ENCODE measurements at places on chromosomes 7 and 10. TPM values are rescaled to one million over a fixed set of nuclear protein-coding genes. Genes with fewer than 3 reads are reported as not detected.

DNA sequence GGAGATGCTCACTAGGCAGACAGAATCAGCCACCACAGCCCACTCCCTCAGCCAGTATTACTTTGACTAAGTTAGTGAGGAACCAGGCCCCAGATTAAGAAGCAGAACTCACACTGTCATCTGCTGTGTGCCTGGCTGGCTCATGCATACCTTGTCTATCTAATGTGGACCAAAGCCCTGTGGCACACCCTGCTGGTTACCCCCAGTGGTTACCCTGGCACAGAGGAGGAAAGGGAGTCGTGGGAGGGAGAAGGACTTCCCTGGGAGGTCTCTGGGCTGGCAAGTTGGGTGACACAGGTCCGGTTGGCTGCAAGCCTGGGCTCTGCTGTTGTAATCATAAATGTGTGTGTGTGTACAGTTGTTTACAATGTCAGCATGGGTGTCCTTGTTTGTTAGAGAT, 7.5 kb upstream of the SH2D4B start:
- peak; percentile 75 for DNase-seq

DNA sequence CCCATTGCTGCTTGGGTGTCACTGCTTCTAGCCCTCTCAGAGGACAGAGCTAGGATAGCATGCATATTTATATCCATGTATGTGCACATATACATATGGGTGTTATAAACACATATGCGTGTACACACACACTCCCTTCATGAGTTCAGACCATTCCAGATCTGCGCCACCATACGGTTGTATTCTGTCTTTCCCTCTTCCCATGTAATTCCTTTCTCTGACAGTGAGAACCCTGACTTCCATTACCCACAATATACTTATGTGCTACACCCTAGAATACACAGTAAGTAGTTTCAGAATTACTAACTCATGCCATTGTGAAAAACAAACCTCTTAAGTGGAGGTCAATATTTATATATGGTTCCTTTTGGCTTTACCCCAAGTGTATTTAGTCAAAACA, 116.6 kb upstream of the SAMD8 start:
- no peak for DNase-seq

The AGAP6 gene
- 23.5 TPM for total RNA-seq

- no peak for DNase-seq
Measured at GRCh38 chr10:75836064-75836463, 404.6 kb downstream of the LRMDA start.

DNA sequence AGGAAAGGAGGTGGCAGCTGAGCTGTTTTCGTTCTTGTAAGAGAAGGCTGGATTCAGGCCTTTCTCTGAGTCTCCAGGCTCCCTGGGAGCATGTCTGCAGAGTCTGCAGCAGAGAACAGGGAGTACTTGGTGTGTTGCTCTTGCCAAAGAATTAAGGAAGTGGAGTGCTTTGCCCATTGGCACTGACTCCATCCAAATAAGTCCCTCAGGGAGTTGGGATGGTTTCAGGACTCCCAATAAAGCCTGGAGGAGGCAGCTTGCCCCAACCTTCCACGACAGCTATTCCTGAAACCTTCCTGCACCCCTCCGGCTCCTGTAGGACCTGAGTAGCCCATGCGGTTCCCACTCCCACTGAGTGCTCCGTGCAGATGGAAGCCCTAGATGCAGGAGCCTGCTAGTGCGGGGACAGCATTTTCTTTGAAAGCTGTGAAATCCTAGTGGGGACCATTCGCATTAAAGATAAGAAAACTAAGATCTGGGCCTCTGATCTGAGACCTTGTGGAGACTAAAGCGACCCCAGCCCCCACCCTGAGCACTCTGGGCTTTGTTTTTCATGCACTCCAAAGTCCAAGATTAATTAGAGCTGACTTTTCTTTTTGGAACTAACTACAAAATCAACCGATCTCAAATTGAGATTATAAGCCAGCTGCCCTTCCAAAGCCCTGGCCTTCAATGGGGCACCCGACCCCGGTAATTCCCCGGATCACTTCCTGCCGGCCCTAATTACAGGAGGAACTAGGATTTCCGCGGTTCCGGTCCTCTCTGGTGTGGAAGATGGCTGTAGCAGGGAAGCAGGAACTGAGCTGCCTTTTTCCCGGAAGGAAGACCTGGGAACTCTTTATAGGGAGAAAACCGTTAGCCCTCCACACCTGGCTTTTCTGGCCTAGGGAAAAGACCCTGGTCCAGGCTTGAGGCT, 110.2 kb downstream of the COL13A1 start:
- DNase-seq = no peak

The TRUB1 gene
- total RNA-seq = 16.3 TPM

GRCh38 chr7:151251689-151252560, 3.4 kb upstream of the SMARCD3 start:
- no peak for DNase-seq

DNA sequence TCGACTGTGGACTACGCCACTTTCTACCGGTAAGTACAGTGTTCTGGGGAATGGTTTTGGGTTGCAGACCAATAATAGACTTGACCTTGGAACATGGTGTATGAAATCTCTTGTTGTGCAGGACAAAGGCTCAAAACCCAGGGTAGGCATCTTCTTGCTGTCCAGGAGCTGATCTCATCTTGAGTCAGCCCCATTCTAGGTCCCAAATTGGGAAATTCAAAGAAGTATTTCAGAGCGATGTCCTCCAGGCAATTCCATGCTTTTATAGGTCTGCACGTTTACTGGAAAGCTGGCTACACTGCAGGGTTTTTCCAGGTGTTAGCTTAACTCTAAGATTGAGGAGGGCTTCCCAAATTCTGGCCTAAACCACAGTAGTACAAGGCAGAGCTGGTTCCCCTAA, 180.7 kb downstream of the BMPER start:
- DNase-seq = no peak

GRCh38 chr7:1413936-1414639, 45.2 kb downstream of the MICALL2 start:
- DNase-seq = no peak

DNA sequence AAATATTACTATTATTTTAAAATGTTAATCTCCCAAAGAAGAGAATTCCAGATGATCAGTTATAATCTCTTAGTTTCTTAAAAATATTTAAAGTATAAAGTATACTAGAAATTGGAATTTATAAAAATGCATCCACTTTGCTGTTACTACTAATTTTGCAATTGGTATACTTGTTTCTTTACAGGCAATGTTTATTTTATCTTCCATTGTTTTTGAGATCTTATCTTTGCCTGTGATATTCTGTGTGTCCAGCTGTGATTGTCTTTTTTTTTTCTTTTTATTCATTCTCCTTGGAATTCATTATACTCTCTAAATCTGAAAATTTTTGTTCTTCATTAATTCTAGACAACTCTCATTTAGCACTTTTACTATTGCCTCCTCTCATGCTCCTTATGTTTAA, 652.6 kb downstream of the TNS3 start:
- no peak for DNase-seq

GRCh38 chr7:132533916-132534315, 42.4 kb downstream of the PLXNA4 start:
- no peak for DNase-seq

- DNase-seq = no peak
Measured at GRCh38 chr7:142409471-142409870, 151.6 kb upstream of the PRSS58 start.

The SPDYE5 gene
- total RNA-seq = 0.15 TPM

The SGCE gene
- 2.4 TPM for total RNA-seq

The WDFY4 gene
- 0.06 TPM for total RNA-seq

- DNase-seq = no peak
Measured at GRCh38 chr10:124262971-124263370, 155.8 kb downstream of the OAT start.

GRCh38 chr10:93475871-93476270, 6.3 kb downstream of the MYOF start:
- no peak for DNase-seq

The KIFBP gene
- total RNA-seq = 16.0 TPM

GRCh38 chr10:75540981-75541380, 109.6 kb downstream of the LRMDA start:
- DNase-seq = no peak

DNA sequence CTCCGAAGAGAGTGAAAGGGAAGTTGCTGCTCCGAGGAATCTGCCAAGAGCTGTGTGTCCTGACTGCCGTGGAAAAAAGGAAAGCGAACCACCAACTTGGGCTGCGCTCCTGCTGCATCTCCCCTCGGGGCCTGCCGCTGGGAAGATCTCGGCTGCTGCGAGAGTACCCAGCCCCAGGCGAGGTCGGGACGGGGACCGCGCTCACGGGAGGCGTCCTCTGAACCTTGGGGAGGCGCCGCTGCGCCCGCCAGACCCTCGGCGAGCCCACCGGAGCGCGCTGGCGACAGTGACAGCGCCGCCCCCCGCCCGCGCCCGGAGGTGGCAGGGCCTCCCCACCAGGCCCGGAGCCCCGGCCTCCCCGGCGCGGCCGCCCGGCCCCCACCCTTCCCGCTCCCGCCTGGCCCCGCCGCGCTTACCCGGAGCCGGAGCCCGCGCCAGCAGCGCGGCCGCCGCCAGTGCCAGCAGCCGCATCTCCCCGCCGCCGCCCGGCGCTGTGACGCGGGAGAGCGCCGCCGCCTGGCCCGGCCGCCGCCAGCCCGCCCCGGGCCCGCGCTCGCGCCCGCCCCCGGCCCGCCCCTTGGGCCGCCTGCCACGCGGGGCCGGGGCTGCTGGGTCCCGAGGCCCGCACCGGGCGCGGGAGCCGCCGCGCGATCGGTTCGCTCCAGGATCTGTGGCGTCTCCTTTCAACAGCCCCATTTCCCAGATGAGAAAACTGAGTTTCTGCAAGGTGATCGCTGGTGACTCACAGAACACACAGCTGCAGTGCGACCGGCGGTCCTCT, at the start of gene VSTM4:
VSTM4 (minus strand) TSS at position 508 of the 781 bp plus-strand sequence; CDS start at position 471, 37 bp downstream.
- no peak for DNase-seq

DNA sequence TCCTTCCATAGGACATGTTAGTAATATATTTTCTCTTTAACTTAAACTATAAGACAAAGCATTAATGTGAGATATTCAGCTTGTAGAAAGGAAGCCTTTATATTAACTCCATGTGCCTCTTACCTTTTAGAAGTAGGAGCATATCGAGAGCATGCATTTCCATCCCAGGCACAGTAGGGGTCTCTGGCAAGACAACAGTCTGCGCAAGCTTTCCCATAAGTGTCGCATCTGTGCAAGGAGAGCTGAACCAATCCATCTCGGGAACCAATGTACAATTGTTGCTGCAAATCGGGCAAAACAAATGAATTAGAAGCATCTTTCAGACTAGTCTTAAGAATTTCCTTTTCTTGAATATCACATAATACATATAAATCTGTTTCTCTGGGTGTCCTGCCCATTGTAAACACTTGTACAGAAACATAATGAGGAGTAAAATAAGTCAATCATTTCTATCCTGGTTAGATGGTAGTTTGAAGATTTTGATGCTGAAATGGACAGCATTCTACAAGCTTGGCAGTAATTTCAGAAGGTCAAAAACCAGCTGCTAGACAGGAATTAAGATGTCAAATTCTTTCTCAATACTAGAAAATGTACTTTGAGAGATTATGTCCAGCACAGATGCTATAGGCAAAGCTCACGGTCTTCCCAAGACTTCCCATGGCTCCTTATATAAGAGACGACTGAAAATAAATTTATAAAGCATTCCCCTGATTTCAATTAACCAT, 171.8 kb downstream of the SEMA3D start:
- DNase-seq = no peak

The NPSR1 gene
- total RNA-seq = not detected

- DNase-seq = no peak
Measured at GRCh38 chr7:86667732-86668131, 24.0 kb downstream of the GRM3 start.

The ASB10 gene
- not detected for total RNA-seq

The CDNF gene
- 0.94 TPM for total RNA-seq

DNA sequence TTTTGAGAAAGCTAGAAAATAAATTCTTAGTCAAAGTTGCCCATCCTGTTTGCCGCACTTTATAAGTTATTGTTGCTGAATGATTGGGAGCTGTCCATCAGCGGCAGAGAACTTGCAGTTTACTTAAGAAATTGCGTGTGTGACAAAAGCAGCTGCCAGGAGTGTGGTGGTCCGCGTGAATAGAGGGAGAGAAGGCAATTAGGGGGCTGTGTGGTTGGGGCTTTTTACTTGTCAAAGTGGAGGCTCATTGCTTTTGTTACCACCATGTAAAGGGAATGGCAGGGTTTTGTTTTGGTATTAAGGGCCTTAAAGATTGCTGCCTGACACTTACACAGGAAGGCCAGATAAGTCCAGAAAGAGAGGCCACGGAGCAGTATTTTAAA, 177.8 kb downstream of the TCF7L2 start:
- no peak for DNase-seq

The ZNF518A gene
- 17.3 TPM for total RNA-seq

Data from activated CD8-positive, alpha-beta memory T cell treated with anti-CD3 and anti-CD28 coated beads, Interleukin-2, amount 10 ng/mL, durations not matched to agents 7 days and 5 days (primary cell).